ENCODE measurements at places on chromosomes 6 and 20. TPM values are rescaled to one million over a fixed set of nuclear protein-coding genes. Genes with fewer than 3 reads are reported as not detected.

DNA sequence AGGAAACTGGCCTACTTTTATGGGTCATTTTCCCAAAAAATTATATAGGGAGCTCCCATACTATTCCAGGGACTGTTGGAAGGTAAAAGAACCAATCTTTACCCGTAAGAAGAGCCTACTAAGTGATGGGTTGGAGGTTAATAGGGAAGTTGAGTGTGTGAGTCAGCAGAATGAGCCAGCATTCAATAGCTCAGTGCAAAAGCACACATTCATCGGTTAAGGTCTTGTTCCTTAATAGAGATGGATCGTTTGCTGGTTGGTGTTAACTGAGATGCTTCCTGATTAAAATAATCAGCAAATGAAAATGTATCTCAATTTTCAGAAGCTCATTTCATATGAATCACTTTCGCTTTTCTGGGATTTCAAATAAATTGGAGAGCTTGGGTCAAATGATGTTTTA lies 115.3 kb upstream of the MRPS10 start:
- no peak overlapping the region for H3K4me3 ChIP-seq
- no peaks in the 10 kb centered on the region for H3K36me3 ChIP-seq
- H3K4me1 ChIP-seq, result peaks cover 26% of the 10 kb centered on the region
- no peaks in the 10 kb centered on the region for H3K27me3 ChIP-seq

DNA sequence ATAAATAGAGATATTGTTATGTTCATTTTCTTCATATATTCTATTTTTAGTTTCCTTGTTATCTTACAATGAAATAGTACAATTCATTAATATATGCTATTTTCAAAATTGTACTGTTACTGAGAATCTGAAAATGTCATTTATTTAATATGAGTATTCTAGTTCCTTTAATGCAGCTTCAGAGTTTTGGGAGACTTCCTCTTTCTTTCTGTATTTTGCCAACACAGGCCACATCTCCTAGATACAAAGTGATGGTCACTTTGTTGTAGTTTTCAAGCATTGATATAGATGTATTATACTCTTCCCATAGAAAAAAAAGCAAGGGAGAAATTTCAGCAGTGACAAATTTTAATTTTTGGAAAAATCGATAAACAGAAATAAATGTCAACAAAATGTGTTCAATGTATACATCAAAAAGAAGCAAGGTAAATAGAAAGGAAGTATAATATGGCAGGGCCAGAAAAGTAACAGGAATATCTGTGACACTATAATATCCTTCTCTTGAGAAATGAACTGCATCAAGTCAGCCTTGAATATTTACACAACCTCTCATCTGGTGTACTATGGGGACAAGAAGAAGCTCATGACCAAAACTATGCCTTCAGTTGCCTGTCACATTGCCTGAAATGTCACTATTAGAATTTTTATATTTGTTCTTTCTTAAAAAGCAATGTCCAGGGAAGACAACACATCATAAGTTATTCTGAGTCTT lies 396.0 kb downstream of the TBC1D32 start:
- no peaks in the 10 kb centered on the region for H3K4me1 ChIP-seq
- no peaks in the 10 kb centered on the region for H3K27me3 ChIP-seq
- no peak overlapping the region for H3K4me3 ChIP-seq
- no peak for DNase-seq
- no peaks in the 10 kb centered on the region for H3K36me3 ChIP-seq

- H3K27ac ChIP-seq, result no peak overlapping the region
- H3K4me1 ChIP-seq, result peaks cover 20% of the 10 kb centered on the region
- peaks cover 6% of the 10 kb centered on the region for H3K36me3 ChIP-seq
- no peaks in the 10 kb centered on the region for H3K27me3 ChIP-seq
- no peak for DNase-seq
Measured at GRCh38 chr6:5729080-5729434, 277.7 kb downstream of the NRN1 start.

The MLN gene
- not detected for total RNA-seq

DNA sequence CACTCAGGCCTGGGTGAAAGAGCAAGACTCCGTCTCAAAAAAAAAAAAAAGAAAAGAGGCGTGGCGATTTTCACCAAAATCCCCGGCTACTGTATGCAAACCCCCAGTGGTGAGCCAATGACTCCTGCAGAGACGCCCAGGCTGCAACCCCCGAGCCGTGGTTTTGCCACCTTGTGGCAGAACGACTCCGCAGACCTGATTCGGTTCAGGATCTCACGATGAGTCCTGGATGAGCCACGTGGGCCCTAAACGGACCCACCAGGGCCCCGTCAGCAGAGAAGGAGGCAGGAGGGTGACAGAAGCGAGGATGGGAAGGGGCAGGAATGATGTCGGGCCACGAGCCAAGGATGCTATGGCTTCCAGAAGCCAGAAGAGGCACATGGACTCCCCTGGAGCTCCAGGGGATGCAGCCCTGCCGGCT lies 42.5 kb downstream of the SLC2A4RG start:
- DNase-seq, result peak; percentile 68
- peak overlapping the region; percentile 81 for H3K27ac ChIP-seq
- H3K4me1 ChIP-seq, result peaks cover 12% of the 10 kb centered on the region

The DEK gene
- 70.5 TPM for total RNA-seq

DNA sequence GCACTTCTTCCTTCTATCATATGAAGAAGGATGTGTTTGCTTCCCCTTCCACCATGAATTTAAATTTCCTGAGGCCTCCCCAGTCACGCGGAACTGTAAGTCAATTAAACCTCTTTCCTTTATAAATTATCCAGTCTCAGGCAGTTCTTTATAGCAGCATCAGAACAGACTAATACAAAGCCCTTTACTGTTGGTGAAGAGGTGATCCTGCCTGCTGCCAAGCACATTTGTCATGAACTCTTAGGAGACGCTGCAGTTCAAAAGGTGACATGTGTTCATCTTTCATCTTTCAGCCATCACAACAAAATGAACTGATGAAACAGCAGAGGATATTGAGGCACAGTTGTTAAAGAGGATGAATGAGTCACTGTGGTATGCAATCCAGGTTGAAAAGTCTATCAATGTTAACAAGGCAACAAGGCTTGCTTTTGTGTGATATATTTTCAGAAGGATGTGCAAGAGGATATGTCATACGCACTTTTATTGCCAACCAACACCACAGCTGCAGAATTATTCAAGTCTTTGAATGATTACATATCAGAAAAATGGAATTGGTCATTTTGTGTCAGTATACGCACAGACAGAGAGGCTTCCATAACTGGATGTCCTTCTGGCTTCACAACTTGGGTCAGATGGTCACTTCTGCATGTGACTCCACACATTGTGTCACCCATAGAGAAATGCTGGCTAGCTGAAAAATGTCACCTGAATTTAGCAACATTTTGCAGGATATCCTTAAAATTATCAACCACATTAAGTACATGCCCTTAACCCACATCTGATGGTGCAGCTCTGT lies 52.4 kb upstream of the PLN start:
- H3K4me3 ChIP-seq, result no peak overlapping the region
- H3K36me3 ChIP-seq, result peaks cover 19% of the 10 kb centered on the region
- H3K4me1 ChIP-seq, result peaks cover 11% of the 10 kb centered on the region
- H3K27me3 ChIP-seq, result no peaks in the 10 kb centered on the region

DNA sequence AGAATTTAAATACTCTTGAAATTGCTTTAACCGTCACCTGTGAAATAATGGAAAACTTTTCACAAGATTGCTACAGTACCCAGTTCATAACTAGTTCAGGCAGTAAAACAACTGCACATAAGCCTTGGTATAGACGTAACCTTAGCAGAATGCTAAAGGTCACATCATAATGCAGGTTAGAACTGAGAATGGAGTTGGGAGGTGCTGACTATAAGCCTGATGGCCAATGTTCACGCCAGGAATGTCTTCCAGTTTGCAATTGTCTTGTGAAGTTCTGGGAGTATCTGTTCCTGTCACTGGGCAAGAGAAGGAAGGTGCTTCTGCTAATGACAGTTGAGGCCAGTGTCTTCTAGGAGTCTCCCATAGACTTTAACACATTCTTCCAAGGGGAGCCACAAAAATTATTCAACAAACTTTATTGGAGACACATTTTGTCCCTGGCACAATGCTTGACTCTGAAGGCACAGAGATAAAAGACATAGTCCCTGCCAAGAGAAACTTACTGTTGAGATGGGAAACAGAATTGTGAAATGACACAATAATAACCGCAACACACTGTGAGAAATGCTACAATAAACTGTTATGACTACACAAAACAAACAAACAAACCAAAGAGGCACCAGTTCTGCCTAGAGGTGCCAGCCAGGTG lies 24.6 kb upstream of the CEP162 start:
- H3K27ac ChIP-seq, result no peak overlapping the region
- H3K27me3 ChIP-seq, result peaks cover 41% of the 10 kb centered on the region
- H3K36me3 ChIP-seq, result no peaks in the 10 kb centered on the region
- no peak overlapping the region for H3K4me3 ChIP-seq

DNA sequence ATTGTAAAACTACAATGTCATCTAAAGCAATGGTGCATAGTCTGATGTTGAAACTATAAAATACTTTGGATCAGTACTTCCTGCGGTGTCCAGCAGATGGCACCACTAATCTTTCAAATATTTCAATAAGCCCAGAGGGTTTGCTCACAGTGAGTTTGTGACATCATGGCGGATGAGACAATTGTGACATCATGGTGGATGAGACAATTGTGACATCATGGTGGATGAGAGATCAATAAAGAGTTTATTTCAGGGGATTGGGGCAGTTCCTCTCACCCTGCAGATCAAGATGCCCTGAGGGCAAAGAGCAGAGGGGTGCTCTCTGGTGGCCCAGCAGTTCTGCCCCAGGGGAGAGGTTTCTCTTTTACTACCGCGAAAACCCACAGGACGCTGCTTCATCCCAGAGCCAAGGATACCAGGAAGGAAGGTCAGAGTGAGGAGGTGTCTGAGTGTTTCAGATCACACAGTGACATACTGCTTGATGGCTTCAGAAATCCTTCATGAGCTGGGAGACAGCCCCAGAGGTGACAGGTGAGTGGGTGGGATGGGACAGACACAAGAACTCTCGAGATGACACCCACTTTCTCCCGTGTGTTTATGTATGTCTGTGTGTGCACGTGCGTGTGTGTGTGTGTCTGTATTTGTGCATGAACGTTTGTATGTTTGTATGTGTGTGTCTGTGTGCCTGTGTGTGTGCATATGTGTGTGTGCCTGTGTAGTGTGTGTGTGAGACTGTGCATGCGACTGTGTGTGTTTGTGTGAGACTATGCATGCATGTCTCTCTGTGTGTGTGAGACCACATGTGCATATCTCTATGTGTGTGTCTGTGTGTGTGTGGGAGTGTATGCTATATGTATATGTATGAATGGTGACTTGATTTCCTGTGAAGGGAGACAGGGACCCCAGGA lies 7.3 kb upstream of the ULBP2 start:
- peak overlapping the region; percentile 27 for H3K27ac ChIP-seq
- H3K4me1 ChIP-seq, result peaks cover 16% of the 10 kb centered on the region
- H3K4me3 ChIP-seq, result peak overlapping the region; percentile 57
- peak; percentile 41 for DNase-seq

The RUNX2 gene
- 47.6 TPM for total RNA-seq

DNA sequence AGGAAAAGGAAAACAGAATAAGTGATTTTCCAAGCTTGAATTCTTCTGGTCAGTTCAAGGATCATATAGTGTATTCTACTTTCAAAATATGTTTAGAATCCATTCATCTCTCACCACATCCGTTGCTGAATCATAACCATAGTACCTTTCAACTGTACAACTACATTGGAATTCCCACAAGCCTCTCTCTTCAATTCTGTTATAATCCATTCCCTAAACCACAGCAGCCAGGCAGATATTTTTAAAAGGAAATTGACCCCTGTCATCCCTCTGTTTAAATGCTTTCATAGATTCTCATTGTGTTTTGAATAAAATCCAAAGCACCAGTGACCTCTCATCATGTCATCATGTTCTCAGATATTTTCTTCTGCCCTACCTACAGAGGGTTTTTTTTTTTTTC lies 412.7 kb downstream of the GRIK2 start:
- no peaks in the 10 kb centered on the region for H3K27me3 ChIP-seq
- H3K36me3 ChIP-seq, result no peaks in the 10 kb centered on the region
- no peak overlapping the region for H3K4me3 ChIP-seq
- H3K4me1 ChIP-seq, result no peaks in the 10 kb centered on the region

DNA sequence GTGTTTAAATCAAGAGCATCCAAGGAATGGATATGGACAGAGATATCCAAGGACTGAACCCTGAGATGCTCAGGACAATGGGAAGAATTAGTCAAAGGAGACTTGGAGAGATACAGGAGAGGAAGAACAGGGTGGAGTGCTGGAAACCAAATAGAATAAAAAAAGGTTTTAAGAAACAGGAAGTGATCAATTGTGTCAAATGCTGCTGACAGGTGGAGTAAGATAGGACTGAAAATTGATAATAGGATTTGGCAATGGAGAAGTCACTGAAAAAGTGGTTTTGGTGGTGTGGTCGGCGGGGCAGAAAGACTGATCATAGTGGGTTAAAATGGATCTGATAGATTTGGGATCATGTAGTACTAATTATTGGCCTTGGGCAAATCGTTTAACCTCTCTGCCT lies 37.9 kb upstream of the PNRC1 start:
- no peak for DNase-seq
- H3K27ac ChIP-seq, result no peak overlapping the region
- no peak overlapping the region for H3K4me3 ChIP-seq
- H3K36me3 ChIP-seq, result peaks cover 4% of the 10 kb centered on the region
- peaks cover 12% of the 10 kb centered on the region for H3K4me1 ChIP-seq

DNA sequence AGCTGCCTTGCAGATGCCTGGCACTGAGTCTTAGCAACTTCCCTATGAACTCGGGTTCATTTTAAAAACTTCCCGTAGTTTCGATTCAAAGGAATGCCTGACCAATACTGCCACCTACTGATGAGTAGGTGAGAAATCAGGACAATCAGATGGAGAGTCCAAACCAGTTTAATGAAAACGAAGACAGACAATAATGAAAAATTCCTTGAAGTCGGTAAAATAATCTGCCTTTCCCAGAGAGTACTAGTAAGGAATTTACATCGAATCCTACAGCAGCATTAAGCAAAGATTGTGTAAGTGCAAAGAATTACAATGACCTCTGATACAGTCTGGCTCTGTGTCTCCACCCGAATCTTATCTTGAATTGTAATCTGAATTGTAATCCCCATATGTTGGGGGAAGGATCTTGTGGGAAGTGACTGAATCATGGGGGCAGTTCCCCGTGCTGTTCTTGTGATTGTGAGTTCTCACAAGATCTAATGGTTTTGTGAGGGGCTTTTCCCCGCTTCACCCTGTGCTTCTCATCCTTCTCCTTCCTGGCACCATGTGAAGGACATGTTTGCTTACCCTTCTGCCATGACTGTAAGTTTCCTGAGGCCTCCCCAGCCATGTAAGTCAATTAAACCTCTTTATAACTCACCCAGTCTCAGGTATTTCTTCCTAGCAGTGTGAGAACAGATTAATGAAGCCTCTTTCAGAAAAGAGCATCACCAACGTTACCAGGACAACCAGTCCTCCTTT lies 134.4 kb downstream of the ARHGAP18 start:
- H3K4me3 ChIP-seq, result peak overlapping the region; percentile 61
- DNase-seq, result no peak
- peak overlapping the region; percentile 19 for H3K27ac ChIP-seq
- H3K36me3 ChIP-seq, result no peaks in the 10 kb centered on the region
- H3K4me1 ChIP-seq, result peaks cover 7% of the 10 kb centered on the region

DNA sequence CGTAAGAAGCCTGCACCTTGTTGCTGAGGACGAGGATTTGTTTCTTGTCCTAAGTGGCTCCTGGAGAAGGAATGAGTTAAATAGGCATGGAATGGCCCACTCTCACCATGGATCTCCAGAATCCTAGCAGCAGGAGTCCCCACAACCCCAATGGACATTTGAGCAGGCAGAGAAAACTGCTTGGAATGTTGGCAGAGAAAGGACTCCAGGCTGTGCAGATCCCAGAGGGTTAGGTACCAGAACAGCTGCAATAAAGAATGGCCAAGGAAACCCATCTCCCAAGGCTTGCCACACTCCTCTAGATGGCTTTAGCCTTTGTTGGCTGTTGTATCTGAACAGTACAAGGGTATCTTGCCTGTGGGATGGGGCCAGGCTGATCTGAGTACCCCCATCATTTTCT lies 1415.7 kb upstream of the ADGRB3 start:
- H3K4me3 ChIP-seq, result no peak overlapping the region
- no peaks in the 10 kb centered on the region for H3K27me3 ChIP-seq
- DNase-seq, result no peak
- H3K27ac ChIP-seq, result no peak overlapping the region
- no peaks in the 10 kb centered on the region for H3K4me1 ChIP-seq
